T-helper 2 cell treated with Interferon-gamma antibody and Interleukin-4, amounts not matched to agents 5 μg/mL and 100 μg/mL, for 36 hours (primary cell): ENCODE measurements at places on chromosomes 12 and 14.

- no peak overlapping the region for H3K27ac ChIP-seq
- peaks cover 14% of the 10 kb centered on the region for H3K36me3 ChIP-seq
- H3K4me3 ChIP-seq = no peak overlapping the region
- no peaks in the 10 kb centered on the region for H3K4me1 ChIP-seq
Observed at GRCh38 chr14:105439179-105439578, 19.6 kb downstream of the MTA1 start.

DNA sequence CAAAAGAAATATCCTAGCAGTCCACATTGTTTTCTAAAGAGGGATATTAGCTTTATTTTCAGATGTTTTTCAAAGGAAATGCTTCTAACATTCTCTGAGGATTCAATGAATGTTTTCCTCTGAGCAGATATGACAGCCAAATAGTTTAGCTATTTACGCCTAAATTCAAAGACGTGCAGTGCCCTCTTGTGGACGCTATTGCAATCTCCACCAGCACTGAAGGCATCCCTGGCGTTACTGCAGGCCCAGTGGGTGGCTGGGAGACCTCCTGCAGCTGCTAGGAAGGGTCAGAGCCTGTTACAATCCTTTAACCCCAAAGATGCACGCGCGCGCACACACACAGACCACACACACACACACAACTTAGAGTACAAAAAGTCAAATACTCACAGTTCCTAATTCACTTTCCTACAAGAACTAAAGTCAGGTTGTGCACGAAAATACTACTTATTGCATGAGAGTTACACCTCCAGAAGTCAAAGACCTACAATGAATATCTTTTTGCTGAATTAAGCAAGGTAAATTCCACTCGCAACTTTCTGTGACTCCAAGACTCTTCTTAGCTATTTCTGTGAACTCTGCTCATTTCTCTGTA, 589.3 kb upstream of the TMEM132C start:
- no peaks in the 10 kb centered on the region for H3K4me1 ChIP-seq
- no peak overlapping the region for H3K4me3 ChIP-seq
- no peak overlapping the region for H3K27ac ChIP-seq
- peak; percentile 32 for DNase-seq

DNA sequence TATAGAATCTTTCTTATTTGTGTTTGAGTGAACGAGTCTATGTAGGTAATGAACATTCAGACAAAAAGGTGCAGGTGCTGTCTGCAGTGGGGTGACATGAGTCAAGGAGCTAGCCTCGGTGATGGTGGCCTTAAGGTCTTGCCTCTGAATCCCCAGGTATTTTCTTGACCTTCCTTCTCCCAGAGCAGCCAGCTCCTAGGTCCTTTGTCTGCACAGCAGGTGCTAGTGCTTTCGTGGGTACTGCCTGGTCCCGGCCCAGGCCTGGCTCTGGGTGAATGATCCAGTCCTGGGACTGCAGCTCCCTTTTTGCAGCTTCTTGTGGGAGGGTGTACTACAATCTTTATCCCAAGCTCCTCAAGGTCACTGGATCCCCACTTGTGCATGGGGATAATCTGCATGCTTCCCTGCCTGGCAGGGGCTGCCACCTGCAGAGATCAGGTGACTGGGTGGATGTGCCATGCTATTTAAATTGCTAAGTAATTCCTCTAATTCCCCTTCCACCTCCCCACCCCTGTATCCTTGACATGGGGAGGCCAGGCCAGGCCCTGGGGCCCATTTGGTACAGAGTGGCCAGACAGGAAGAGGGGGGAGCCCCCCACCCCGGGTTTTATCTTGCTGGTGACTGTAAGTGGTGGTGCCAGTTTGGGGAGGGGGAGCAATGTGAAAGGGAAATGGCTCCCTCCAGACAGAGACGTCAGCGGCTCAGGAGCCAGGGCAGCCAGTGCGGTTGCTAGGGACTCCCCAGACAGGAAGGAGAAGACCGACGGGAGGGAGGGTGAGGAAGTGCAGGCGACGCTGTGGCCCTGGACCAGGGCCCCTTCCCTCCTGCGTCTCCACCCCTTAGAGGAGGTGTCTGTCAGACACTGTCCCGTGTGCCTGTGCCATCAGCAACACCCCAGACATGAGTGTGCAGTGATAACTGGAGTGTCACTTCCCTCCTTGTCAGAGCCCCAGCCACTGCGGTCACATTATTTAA, 6.7 kb downstream of the VASH1 start:
- H3K36me3 ChIP-seq = no peaks in the 10 kb centered on the region
- peaks cover 18% of the 10 kb centered on the region for H3K27me3 ChIP-seq
- H3K4me1 ChIP-seq = peaks cover 17% of the 10 kb centered on the region
- peak; percentile 77 for DNase-seq

DNA sequence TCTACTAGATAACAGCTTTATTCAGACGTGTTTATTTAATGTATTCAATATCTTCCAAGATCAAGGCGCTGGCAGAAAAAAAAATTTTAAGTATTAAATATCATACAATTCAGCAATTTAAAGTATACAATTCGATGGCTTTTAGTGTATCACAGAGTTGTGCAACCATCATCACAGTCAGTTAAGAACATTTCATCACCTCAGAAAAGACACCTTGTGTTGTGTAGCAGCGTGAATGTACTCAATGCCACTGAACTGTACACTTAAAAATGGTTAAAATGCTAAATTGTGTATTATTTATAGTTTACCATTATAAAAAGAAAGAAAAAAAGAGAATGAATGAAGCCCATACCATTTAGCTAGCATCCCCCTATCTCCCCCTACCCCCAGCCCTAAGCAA, 96.4 kb downstream of the RIN3 start:
- peaks cover 25% of the 10 kb centered on the region for H3K27me3 ChIP-seq
- peaks cover 23% of the 10 kb centered on the region for H3K4me1 ChIP-seq
- peaks cover 4% of the 10 kb centered on the region for H3K36me3 ChIP-seq
- H3K27ac ChIP-seq = no peak overlapping the region

DNA sequence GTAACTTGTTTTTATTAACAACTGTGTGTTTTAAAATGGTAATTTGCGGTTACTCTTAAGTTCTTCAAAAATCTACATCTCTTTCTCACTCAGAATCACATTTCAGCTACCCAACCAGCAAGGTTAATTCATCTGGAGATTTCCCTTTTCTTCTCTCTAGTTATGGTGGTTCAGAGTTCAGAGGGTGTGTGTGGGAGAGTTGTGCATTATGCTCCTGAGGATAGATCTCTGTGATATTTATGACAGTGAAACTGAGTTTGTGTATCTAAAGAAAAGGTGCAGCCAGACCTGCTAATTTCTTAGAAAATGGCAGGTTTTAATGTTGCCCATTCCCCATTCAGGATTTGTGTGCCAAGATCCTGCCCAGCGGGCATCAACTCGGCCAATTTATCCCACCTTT, 73.8 kb downstream of the TTLL5 start:
- peaks cover 3% of the 10 kb centered on the region for H3K4me1 ChIP-seq
- H3K27ac ChIP-seq = no peak overlapping the region
- H3K36me3 ChIP-seq = peaks cover 15% of the 10 kb centered on the region
- no peak overlapping the region for H3K4me3 ChIP-seq
- no peak for DNase-seq
